ENCODE measurements at places on chromosomes 7 and 10.

GRCh38 chr7:131357282-131357880 is 29.7 kb downstream of the MKLN1 start:
- DNase-seq: no peak

DNA sequence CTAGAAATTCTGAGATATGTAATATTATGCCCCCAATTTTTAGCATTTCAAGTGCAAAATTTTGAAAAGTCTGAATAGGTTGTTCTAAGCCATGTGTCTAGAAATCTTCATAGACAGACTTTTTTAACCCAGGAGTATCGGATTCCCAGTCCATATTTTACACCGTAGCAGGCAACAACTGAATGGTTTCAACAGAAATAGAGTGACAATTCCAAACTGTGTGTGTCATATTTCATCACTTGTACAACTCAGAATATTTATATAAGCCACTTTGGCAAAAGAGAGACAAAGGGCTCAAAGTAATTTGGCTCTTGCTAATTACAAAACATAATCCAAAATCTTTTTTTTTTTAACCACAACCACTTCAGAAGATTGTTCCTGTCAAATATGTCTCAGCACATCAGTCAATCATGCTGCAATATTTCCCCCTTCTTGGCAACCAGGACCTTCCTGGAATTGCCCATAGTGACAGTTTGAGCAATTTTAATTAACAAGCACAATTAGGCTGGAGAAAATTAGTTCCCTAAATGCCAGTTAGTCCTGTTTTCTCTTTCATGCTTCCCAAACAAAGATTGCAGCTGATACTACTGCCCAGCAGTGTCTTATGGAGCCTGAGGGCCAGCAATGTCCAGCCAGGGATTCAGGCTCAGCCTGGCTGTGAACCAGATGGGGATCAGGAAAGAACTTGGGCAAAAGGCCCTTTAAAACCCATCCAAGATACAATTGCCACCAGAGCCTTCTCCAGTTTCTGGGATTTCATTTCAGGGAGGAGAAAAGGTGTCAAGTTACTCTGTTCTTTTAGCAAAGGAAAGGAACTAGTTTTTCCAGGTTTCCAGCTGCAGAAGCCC is 533.3 kb upstream of the GHITM start:
- no peak for DNase-seq

DNA sequence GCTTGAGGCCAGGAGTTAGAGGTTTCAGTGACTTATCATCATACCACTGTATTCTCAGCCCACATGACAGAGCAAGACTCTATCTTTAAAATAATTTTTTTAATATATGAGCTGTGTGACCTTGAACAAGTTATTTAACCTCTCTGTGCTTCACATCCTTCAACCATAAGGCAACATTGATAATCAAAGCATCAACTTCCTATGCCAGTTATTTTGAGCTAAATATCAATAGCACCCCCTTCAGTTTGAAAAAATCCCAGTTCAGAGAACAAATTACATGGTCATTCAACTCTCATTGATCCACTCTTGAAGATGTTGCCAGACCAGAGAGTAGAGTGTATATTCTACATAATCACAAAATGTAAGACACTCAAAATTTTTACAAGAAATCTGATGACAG is 53.0 kb downstream of the ASNS start:
- DNase-seq: no peak

- DNase-seq: no peak
Measured at GRCh38 chr10:123972481-123973401, 81.1 kb upstream of the CPXM2 start.

GRCh38 chr7:148028165-148028564 is 562.4 kb upstream of the C7orf33 start:
- DNase-seq: no peak

DNA sequence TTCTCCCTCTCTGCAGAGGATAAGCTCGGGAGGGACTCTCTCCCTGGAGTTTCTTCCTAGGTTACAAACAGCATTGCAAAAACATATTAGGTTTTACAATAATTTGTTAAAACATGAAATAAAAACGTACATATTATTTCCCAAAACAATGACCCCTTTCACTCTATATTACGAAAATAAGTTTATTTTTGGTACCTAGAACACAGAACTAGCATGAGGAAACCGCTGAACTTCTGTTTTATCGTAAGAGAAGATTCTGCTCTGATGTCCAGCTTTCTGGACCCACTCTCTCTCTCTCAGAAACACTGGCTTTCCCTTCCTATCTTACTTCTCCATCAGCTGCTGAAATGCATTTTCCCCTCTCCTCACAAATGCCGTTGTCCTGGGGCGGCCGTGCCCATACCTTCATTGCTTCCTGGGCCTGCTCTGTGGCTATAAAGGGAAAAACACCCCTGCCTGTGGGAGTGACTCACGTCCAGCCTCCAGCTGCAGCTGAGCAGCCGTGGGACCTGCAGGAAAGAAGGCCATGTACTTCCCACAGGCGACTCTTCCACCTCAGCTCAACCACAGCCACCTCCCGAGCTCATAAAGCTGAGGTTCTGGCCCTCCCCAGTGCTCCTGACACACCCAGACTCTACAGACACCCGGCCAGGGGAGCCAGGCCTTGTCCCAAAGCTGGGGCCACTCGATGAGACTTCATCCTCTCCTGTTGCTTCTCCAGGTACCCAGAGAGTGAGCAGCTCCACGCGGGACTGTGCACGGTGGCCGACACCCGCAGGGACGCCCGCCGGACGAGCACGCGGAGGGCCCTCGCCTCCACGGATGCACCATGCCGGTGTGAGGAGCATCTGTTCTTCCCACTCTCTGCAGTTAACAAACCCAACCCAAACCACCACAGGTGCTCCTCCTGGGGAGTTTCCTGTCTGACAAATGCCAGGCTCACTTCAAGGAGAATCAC is 3.1 kb downstream of the GPER1 start:
- no peak for DNase-seq

DNA sequence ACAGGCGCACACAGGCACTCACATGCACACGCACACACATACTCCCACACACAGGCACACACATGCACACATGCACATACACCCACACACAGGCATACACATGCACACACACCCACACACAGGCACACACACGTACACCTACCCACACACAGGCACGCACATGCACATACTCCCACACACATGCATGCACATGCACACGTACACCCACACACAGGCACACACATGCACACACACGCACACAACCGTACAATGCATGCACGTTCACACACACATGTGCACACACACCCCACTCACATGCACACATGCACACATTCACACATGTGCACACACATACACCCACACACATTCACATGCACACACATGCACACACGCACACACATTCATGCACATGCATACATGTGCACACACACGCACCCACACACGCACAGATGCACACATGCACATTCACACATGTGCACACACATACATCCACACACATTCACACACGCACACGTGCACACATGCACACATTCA is 59.3 kb downstream of the MKI67 start:
- DNase-seq: no peak

DNA sequence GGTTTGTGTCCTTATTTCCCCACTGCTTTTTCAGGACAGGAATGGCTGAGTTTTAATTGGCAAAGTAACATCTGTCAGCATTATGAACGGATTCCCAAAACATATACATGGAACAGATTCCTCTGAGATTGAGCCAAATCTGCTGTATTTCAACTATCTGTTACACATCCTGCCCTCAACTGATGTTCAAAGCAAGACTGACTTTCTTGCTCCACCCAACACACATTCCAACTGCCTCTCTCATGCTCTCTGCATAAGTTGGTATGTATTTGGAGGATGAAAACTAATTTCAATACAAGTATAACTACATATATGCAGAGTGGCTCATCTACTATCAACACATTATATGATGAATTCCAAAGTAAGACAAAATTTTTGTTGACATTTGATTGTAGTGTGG is 342.2 kb downstream of the GATA3 start:
- no peak for DNase-seq

DNA sequence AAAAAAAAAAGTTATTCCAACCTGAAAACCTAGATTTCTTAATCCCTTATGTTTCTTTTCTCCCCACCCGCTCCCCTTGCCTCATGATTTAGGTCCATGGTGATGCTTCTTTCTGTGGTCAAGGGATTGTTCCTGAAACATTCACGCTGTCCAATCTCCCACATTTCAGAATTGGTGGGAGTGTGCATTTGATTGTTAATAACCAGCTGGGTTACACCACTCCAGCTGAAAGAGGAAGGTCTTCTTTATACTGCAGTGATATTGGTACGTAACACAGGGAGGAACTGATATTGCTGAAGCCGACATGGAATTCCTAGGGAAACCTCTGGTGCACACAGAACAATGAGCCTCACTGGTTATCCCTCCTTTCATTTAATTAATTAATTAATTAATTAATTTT is 22.7 kb downstream of the DHTKD1 start:
- no peak for DNase-seq

- no peak for DNase-seq
Measured at GRCh38 chr7:42831718-42832522, 80.0 kb downstream of the C7orf25 start.

- DNase-seq: no peak
Measured at GRCh38 chr7:33918438-33919143, 13.3 kb downstream of the BMPER start.

GRCh38 chr10:97547962-97548361 is 24.6 kb upstream of the ANKRD2 start:
- DNase-seq: no peak

All from activated CD4-positive, alpha-beta T cell treated with anti-CD3 and anti-CD28 coated beads, Interleukin-2, amount 50 U/mL, for 1 hour (primary cell).